ENCODE measurements at places on chromosomes 5 and 9. TPM values are rescaled to one million over a fixed set of nuclear protein-coding genes. Genes with fewer than 3 reads are reported as not detected.

The TRIM36 gene
- total RNA-seq: not detected

GRCh38 chr9:129841071-129841470, 5.8 kb downstream of the USP20 start:
- DNase-seq: no peak
- H3K27me3 ChIP-seq: no peaks in the 10 kb centered on the region
- peaks cover 69% of the 10 kb centered on the region for H3K4me1 ChIP-seq
- no peak overlapping the region for H3K4me3 ChIP-seq
- H3K36me3 ChIP-seq: peaks cover 33% of the 10 kb centered on the region

GRCh38 chr9:114275246-114276004, 47.5 kb upstream of the ORM1 start:
- H3K4me1 ChIP-seq: no peaks in the 10 kb centered on the region
- H3K36me3 ChIP-seq: no peaks in the 10 kb centered on the region
- H3K27me3 ChIP-seq: peaks cover 3% of the 10 kb centered on the region
- no peak overlapping the region for H3K4me3 ChIP-seq
- no peak overlapping the region for H3K27ac ChIP-seq

DNA sequence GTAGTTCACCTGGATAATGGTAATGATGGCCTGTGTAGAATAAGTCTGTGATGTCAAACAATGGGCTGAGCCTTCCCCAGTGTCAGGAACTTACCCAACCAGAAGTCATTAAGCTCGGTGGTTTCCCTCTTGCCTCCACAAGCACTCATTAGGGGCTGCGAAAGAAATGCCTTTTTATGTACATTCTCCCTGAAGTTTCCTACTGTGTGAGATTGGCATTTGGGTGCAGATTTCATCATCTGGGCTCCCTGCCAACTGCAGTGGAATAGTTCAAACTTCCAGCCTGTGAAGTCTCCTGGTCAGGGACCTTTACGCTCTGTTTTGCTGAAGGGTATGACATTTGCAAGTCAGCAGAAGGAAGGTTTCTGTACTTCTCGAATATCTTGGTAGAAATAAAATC, 41.6 kb upstream of the TMEM215 start:
- no peaks in the 10 kb centered on the region for H3K36me3 ChIP-seq
- no peak overlapping the region for H3K27ac ChIP-seq
- H3K27me3 ChIP-seq: no peaks in the 10 kb centered on the region
- H3K4me3 ChIP-seq: no peak overlapping the region
- no peak for DNase-seq

DNA sequence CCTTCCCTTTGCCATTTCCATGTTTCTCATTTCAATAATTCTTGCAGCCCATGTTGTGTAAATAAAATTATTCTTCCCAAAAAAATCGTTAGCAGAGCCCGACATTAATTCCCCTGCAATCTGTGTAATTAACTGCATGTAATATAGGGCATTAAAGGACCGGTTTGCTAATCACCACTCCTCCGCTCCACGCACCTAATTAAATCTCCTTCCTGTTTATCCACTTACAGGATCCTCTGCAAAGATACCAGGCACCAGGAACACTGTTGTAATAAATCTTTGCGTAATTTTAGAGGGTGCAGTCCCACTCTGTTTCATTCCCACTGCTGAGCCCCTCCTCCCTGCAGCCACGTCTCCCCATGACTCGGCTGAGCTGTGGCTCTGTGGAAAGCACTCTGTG, 105.0 kb upstream of the PPP1R26 start:
- no peak overlapping the region for H3K27ac ChIP-seq
- no peaks in the 10 kb centered on the region for H3K4me1 ChIP-seq
- H3K27me3 ChIP-seq: no peaks in the 10 kb centered on the region
- no peak overlapping the region for H3K4me3 ChIP-seq

DNA sequence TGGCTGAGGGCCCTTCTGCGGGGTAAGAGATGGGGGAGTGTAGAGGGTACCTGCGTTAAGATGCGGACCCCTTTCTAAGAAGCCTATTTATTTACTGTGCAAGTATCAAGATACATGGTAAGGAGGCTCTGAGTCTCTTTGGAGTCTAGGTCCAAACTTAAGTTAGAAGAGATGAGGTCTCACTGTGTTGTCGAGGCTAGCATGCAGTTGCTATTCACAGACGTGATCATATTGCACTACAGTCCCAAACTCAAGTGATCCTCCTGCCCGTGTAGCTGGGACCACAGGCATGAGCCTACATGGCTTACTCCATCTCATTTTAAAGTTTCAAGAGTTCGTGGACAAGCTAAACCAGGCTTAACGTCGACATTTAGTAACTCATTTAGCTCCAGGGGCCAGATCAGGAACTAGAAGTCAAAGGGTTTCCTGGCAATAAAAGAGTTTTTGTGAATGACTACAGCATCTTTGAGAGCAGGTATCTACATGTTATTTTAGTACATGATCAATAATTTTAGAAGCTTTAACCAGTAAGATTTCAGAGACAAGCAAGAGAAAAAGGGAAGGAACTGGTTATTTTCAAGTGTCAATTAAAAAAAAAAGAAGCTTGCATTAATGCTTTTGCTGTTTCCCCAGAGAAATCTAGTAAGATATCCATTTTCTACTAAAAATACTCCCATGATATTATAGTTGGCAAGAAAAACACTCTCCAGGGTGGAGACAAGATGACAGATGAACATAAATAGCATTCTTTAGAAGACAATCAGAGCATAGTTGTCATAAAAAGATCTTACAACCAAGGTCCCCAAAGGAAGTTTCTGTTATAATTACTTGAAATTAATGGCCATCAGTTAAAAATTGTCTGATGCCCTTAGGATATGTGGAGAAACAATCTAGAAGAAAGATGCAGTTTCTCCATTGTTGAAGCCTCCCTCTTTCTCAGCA, 141.3 kb downstream of the SCAMP1 start:
- no peak for DNase-seq
- H3K27ac ChIP-seq: no peak overlapping the region
- peaks cover 63% of the 10 kb centered on the region for H3K27me3 ChIP-seq
- no peaks in the 10 kb centered on the region for H3K4me1 ChIP-seq
- no peaks in the 10 kb centered on the region for H3K36me3 ChIP-seq
- no peak overlapping the region for H3K4me3 ChIP-seq

GRCh38 chr9:130659699-130660248, 4.6 kb upstream of the PRDM12 start:
- H3K4me1 ChIP-seq: peaks cover 4% of the 10 kb centered on the region
- H3K27ac ChIP-seq: peak overlapping the region; percentile 52
- peaks cover 79% of the 10 kb centered on the region for H3K27me3 ChIP-seq

GRCh38 chr5:8811581-8811980, 734.3 kb downstream of the SEMA5A start:
- no peaks in the 10 kb centered on the region for H3K36me3 ChIP-seq
- H3K4me1 ChIP-seq: no peaks in the 10 kb centered on the region
- H3K27me3 ChIP-seq: no peaks in the 10 kb centered on the region

The SLC46A2 gene
- not detected for total RNA-seq

DNA sequence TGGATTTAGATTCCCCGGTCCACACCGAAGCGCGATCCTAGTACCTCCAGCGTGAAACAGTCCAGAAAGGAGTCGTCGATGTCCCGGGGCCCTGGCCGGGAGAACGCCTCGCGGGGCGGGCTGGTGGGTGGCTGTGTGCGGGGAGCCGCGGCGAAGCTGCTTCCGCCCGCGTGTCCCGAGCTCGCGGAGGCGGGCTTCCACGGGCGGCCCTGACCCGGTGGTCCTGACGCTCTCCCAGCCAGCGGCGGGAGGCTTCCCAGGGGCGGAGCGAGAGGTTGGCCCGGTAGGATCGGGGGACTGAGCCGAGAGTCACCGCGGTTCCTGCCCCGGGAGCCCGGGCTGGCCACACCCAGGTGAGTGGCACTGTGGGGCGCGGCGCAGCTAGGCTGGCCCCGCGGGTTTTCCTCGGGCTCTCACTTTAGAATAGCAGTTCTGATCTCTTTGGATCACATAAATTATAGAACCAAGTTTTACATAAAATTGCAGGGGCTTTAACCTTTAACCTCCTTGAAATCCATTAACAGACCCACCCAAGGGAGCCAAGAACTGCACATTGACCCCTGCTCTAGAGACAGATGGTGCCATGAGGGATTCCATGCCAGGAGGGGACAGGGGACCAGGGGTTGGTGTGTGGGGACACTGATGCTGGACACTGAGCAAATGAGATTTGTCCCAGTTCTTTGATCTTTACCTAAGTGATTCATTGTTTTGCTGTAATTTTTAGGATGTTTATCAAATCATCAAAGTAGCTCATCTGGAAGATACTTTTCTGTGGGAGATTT, 29.2 kb upstream of the IL31RA start:
- H3K4me3 ChIP-seq: peak overlapping the region; percentile 18
- no peaks in the 10 kb centered on the region for H3K36me3 ChIP-seq
- H3K4me1 ChIP-seq: peaks cover 4% of the 10 kb centered on the region

The PCDHGA6 gene
- 0.20 TPM for total RNA-seq

GRCh38 chr5:66436721-66437120, 159.5 kb upstream of the MAST4 start:
- no peak overlapping the region for H3K4me3 ChIP-seq
- peaks cover 9% of the 10 kb centered on the region for H3K27me3 ChIP-seq
- no peak for DNase-seq
- no peaks in the 10 kb centered on the region for H3K36me3 ChIP-seq
- H3K4me1 ChIP-seq: peaks cover 3% of the 10 kb centered on the region
